Fibroblast of skin of left biceps (primary cell): ENCODE measurements at places on chromosomes 13 and 19.

GRCh38 chr13:31887286-31887685 lies 144.3 kb upstream of the FRY start:
- DNase-seq = peak; percentile 68

- DNase-seq = no peak
Measured at GRCh38 chr13:51797664-51798488, 6.1 kb downstream of the DHRS12 start.

DNA sequence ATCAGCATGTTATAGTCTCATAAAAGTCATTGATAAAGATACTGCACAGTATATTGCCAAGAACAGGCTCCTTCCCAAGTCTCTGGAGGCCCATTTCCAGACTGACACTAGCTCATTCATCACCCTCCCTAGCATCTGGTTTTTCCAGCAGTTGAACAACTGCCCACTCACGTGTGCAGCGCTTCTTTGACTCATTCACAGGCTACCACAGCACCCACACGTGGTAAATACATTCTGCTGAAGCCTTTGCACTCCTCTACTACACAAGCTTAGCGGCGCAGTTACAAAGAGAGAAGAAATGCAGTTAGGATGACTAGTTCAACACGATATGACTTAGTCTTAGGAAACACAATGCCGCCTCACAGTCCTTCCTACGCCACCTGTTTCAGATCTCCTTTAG lies 87.7 kb downstream of the DOCK9 start:
- peak; percentile 82 for DNase-seq

DNA sequence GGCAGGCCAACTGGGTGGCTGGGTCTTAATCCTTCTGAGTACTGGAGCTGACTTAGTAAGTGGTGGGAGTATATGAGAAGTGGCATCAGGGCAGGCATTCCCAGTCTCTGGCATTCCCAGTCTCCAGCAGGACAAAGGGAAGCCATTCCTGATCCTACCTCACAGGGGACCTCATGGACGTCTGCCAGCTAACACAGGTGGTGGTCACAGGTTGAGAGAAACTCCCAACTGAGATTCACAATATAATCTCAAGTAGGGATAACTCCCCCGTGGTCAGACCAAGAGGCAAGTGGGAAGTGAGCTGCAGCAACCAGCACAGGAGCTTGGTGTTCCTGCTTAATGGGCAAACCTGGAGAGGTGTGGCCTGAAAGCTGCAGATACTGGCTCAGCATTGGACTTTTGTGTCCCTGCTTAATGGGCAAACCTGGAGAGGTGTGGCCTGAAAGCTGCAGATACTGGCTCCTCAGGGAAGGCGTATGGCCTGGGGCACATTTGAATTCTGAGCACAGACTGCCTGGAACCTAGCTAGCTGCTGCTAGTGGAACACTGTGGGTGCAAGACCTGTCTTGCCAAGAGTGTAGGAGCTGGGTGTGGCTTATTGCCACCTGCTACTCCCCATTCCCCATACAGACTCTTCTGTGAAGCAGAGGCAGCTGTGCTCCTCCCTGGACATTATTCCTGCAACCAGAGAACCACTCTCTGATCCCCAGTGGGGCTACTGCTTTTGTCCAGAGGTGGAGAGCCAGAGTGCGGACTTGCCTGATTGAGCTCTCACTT lies 25.9 kb upstream of the OR10H2 start:
- DNase-seq = no peak

- DNase-seq = no peak
Measured at GRCh38 chr13:78521091-78521490, 82.3 kb downstream of the POU4F1 start.

GRCh38 chr13:65593298-65593874 lies 1636.8 kb downstream of the PCDH9 start:
- no peak for DNase-seq

- DNase-seq = no peak
Measured at GRCh38 chr13:31896427-31896826, 135.1 kb upstream of the FRY start.

DNA sequence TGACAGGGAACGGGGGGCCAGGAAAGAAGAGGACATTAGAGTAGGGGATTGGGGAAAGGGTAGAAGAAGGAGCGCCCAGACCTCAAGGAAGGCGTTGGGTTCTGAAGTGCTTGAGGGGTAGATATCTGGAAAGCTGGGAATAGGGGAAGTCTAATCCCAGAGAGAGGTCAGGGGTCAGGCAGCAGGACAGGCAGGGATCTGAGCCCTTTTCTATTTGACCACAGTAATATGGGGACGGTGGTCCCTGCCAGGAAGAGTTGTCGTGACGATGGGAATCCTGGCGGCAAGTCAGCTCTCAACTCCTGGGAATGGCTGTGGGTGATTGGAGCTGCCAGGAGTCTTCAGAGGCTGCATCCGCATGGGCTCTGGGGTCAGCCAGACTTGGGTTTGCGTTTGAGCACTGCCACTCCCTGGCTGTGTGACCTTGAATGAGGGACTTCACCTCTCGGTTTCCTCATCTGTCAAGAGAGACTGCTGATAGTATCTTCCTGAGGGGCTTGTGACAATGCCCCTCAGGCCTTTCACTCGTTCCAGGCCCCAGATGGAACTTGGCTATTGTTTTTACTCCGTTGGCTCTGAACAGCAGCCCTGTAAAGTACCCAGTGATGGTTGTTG lies 1.3 kb downstream of the AP2A1 start:
- DNase-seq = no peak

DNA sequence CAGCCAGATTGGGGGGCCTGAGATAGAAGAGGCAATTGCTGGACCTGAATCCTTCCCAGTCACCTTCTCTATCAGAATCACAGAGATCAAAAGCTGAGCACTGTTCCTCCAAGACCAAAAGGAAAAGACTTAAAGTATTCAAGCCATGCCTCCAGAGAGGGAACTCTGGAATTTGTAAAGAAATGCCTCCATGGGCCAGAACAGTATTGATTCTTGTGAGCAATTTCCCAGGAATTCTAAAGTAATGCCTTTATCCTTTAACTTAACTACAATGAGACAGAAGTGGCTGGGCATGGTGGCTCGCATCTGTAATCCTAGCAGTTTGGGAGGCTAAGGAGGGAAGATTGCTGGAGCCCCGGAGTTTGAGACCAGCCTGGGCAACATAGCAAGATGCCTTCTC lies 148.8 kb downstream of the FLT1 start:
- DNase-seq = no peak

GRCh38 chr13:22700246-22700887 lies 480.4 kb upstream of the SGCG start:
- DNase-seq = no peak

- DNase-seq = peak; percentile 31
Measured at GRCh38 chr13:75566658-75567057, 17.1 kb downstream of the UCHL3 start.

GRCh38 chr13:72458701-72459100 lies 268.7 kb downstream of the MZT1 start:
- DNase-seq = no peak

GRCh38 chr19:19584356-19584755 lies 34.1 kb downstream of the PBX4 start:
- DNase-seq = no peak

GRCh38 chr13:42777467-42777866 lies 3.9 kb upstream of the FAM216B start:
- no peak for DNase-seq

DNA sequence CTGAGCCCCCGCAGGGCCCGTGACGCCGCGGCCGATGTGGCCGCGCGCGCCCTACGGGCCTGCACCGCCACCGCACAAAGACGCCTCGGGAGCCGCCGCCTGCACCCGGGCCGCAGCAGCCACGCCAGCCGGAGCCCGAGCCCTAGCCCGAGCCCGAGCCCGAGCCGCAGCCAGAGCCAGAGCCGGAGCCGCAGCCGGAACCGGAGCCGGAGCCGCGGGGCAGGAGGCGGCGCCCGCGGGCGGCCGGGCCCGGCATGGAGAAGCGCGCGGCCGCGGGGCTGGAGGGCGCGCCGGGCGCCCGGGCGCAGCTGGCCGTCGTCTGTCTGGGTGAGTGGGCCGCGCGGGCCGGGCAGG lies 379 bp downstream of the LRP3 start:
- no peak for DNase-seq

DNA sequence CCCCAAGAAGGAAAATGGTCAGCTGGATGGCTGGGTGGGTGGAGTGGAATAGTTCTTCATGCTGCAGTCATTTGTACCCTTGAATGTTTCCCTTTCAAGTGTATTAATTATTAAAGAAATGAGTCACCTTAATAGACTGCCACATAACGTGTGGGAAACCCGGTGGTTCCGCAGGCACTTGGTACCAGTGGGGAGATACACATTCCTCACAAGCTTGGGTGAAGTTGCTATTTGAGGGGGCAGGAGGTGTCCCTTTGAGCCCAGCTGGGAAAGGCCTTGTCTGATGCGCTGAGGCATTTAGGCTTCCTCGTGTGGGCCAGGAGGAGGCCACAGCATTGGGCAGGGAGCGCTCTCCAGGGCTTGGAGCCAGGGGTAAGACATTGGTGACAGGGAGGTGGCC lies 57.7 kb downstream of the ATP8A2 start:
- no peak for DNase-seq

DNA sequence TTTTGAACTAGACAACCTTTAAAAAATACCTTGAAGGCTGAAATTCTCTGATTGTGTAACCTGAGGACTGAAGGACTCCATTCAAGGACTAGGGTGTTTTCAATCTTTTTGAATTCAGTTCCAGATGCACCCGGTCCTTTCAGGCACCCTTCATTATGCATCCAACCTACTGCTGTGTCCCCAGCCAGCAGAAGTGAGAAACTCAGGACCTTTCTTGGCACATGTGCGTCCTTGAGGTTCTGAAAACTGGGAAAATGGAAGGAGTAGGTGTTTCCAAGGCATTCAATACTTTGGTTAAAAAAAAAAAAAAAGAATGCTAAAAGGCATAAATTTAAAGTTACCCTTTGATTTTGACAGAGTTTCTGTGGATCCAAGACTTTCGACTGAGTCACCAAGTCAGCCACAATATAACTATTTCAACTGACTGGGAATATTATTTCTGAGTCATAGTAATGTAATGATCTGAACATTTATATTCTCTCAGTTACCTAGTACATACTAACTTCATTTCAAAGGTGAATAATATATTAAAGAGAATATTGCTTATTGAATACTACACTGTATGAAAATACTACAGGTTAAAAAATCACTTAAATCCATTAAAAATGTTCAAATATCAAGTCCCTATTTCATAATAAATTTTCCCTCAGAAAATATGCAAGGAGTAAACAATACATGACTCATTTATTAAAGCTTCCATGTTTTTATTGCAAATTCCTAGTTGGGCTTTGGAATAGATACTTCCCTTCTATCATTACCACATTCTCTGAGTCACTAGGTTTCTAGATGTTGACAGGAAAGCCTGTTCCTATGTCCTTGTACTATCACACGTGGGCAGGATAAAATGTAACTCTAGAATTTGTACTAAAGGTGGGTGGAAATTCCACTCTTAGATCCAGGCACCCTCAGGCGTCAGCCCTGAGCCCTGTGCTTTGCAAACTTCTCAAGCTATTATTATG lies 2.4 kb upstream of the ITGBL1 start:
- peak; percentile 71 for DNase-seq

- no peak for DNase-seq
Measured at GRCh38 chr13:37608750-37609339, 10.3 kb upstream of the POSTN start.

DNA sequence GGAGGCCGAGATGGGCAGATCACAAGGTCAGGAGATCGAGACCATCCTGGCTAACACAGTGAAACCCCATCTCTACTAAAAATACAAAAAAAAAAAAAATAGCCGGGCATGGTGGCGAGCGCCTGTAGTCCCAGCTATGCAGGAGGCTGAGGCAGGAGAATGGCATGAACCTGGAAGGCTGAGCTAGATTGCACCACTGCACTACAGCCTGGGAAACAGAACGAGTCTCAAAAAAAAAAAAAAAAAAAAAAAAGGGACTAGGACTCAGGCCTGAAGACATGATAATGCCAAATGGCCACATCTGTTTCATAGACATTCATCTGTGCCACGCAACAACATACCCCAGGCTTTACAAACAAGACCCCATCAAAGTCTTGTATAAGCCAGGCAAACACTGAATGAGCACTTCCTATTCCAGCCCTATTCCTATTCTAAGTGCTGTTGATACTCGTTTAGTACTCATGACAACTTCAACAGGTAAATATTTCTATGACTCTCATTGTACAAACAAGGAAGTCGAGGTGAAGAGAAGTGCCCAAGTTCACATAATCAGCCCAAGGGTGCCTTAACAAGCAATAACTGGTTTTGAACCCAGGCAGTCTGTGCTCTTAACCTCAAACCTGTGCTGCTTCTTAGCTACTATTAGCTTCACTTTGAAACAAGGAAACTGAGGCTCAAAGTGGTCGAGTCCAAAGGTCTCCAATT lies 1.7 kb downstream of the B9D2 start:
- DNase-seq = no peak

DNA sequence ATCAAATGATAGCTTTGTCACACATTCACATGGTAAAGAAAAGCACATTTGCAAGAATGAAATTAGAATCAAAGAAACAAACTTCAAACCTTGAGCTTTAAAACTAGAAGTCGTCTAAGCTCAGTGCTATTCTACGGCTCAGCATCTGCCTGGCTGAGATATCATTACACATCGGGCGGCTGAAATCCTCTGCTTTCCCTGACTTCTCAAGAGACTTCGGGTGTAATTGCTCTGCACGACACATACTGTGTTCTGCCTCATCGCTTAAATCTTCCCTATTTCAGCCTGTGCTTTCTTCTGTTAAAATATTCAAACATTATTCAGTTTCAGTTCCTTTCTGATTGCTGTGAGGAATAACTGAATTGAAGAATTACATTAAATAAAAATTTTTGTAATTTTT lies 265.3 kb downstream of the NALCN start:
- DNase-seq = no peak

GRCh38 chr19:3396881-3397265 lies 30.5 kb downstream of the NFIC start:
- DNase-seq = no peak

DNA sequence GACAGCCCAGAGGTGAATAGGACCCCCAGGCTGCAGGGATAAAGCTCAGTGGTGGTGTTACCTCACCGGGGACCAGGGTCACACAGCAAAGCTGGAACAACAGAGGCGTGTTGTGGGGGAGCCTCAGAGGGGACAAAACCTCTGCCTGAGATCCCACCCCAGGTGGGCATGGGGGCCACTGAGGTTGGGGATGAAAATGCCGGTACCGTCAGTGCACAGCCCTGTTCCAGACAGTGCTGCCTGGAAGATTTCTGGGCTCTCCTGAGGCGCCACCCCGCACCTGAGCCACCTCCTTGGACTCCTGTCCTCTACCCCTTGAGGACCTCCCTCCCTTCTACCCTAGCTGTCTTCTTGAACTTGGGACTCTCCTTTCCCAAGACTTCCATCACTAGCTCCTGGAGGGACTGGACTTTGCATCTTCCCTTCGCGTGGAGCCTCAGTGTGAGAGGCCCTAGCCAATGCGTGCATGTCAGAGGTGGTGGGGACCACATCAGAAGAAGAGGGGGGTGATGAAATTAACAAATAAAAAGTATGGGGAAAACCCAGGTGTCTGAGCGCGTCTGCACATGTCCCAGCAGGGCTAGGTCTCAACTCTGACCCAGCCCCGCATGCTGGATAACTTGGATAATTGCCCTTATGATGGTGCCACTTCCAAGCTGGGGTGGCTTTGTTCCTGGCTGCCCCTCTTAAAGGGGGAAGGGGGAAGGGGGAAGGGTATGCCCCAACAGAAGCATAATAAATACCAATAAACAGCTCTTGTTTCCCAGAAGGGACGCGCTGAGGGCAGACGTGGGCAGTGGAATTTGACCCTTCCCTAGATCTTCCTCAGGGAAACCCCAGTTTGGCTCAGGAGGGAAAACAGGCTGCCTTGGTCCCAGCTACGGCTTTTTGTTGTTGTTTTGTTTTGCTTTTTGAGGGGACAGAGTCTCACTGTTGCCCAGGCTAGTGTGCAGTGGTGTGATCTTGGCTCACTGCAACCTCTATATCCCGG lies 11.6 kb downstream of the CNFN start:
- DNase-seq = no peak

GRCh38 chr19:46115396-46116106 lies 8.9 kb downstream of the IGFL3 start:
- DNase-seq = peak; percentile 41
